ENCODE measurements at places on chromosomes 7 and 10. TPM values are rescaled to one million over a fixed set of nuclear protein-coding genes. Genes with fewer than 3 reads are reported as not detected.

Gene THNSL1
- 2.3 TPM for total RNA-seq

Gene MEIG1
- total RNA-seq, result not detected

Gene MASTL
- total RNA-seq, result 6.8 TPM

Gene ZNF365
- total RNA-seq, result 2.8 TPM

Gene PAX4
- total RNA-seq, result not detected

Gene GPR26
- not detected for total RNA-seq

Gene IFIT1B
- not detected for total RNA-seq

Gene HUS1
- 10.7 TPM for total RNA-seq

Gene SYT15
- total RNA-seq, result 0.92 TPM

Gene DMBT1
- under 0.01 TPM for total RNA-seq

Gene EZH2
- 2.8 TPM for total RNA-seq

Gene UNCX
- not detected for total RNA-seq

Gene ATP5MK
- 172 TPM for total RNA-seq

Gene SNCG
- total RNA-seq, result 23.8 TPM

Gene CPVL
- total RNA-seq, result 0.71 TPM

Gene TMEM176B
- 3.8 TPM for total RNA-seq

Gene CLRN3
- total RNA-seq, result not detected

Gene CYP3A7
- total RNA-seq, result 0.14 TPM

Gene LIPM
- total RNA-seq, result not detected

Gene GPR85
- 3.1 TPM for total RNA-seq

Gene MUC12
- 0.92 TPM for total RNA-seq

Gene TNRC18
- 25.7 TPM for total RNA-seq

Gene FKBP6
- not detected for total RNA-seq

Gene PILRA
- 0.28 TPM for total RNA-seq

Gene AFAP1L2
- 0.14 TPM for total RNA-seq

Gene C10orf62
- total RNA-seq, result 0.14 TPM

Gene SFRP5
- total RNA-seq, result not detected

Gene NUDT5
- 63.3 TPM for total RNA-seq

Gene DGKB
- total RNA-seq, result 0.14 TPM

Gene EIF3A
- 117 TPM for total RNA-seq

Gene GIMAP2
- total RNA-seq, result 0.55 TPM

Gene BTBD16
- not detected for total RNA-seq

Gene CYP2C8
- not detected for total RNA-seq

Gene GRB10
- total RNA-seq, result 28.8 TPM

Gene IMPDH1
- 61.6 TPM for total RNA-seq

Gene MPP7
- 0.28 TPM for total RNA-seq

Gene GTF2I
- total RNA-seq, result 84.8 TPM

Gene ZNF679
- total RNA-seq, result not detected

Gene LLCFC1
- not detected for total RNA-seq

Gene CDH23
- total RNA-seq, result 0.18 TPM

Gene ADAP1
- total RNA-seq, result 9.1 TPM

Gene NKX2-3
- total RNA-seq, result not detected

Gene H2BK1
- not detected for total RNA-seq

Gene PRF1
- under 0.01 TPM for total RNA-seq

Gene UTF1
- not detected for total RNA-seq

All from smooth muscle cell of bladder (primary cell).